Ovary (tissue), 10 donors: ENCODE measurements at places on chromosomes 5 and 9. TPM values are rescaled to one million over a fixed set of nuclear protein-coding genes. Genes with fewer than 3 reads are reported as not detected.

GPR151 gene
- not detected for total RNA-seq

BTNL8 gene
- total RNA-seq = 0.41 TPM

FCHSD1 gene
- total RNA-seq = 25.0 TPM

ECSCR gene
- total RNA-seq = 11.2 TPM

CYSRT1 gene
- total RNA-seq = 0.80 TPM

SLC45A2 gene
- not detected for total RNA-seq

DNA sequence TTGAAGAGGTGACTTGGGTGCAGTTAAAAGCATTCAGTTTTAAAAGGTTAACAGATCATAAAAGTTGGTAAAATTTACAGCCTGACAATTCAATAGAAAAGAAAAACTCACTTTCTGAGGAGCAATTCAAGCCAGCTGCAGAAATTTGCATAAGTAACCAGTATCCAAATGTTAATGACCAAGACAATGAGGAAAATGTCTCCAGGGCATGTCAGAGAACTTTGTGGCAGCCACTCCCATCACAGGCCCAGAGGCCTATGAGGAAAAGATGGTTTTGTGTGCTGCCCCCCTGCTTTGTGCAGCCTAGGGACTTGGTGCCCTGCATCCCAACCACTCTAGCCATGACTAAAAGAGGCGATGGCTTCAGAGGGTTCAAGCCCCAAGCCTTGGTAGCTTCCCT lies 1406.5 kb upstream of the ACO1 start:
- no peaks in the 10 kb centered on the region for H3K4me1 ChIP-seq
- no peaks in the 10 kb centered on the region for H3K36me3 ChIP-seq
- no peak for DNase-seq

- H3K36me3 ChIP-seq = no peaks in the 10 kb centered on the region
- no peak overlapping the region for H3K4me3 ChIP-seq
- no peaks in the 10 kb centered on the region for H3K4me1 ChIP-seq
- DNase-seq = no peak
- H3K27ac ChIP-seq = no peak overlapping the region
- no peaks in the 10 kb centered on the region for H3K27me3 ChIP-seq
Observed at GRCh38 chr5:179132586-179133355, 72.6 kb downstream of the ZNF354C start.

GRCh38 chr9:134895908-134896833 lies 15.6 kb downstream of the FCN2 start:
- DNase-seq = peak; percentile 94
- H3K27ac ChIP-seq = peak overlapping the region; percentile 82
- H3K36me3 ChIP-seq = no peaks in the 10 kb centered on the region
- no peaks in the 10 kb centered on the region for H3K27me3 ChIP-seq
- no peak overlapping the region for H3K4me3 ChIP-seq
- H3K4me1 ChIP-seq = peaks cover 23% of the 10 kb centered on the region

DNA sequence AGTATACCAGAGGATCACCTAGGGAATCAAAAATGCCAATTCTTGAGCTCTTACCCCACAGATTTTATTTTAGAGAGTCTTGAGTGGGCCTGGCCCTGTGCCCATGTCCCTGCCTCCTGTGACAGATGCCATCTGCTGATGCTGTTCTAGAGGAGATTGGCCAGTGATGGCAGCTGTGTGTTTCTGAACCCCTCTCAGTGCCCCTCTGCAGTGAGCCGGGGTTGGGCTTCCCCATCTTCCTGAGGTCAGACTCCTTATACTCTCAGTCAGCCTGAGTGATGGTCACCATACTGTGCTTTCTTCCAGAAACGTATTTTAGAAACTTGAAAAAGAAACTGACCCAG lies 6.1 kb downstream of the PTCD2 start:
- H3K4me3 ChIP-seq = no peak overlapping the region
- no peak overlapping the region for H3K27ac ChIP-seq
- H3K36me3 ChIP-seq = no peaks in the 10 kb centered on the region
- H3K4me1 ChIP-seq = no peaks in the 10 kb centered on the region
- DNase-seq = no peak

- H3K4me1 ChIP-seq = peaks cover 8% of the 10 kb centered on the region
- no peaks in the 10 kb centered on the region for H3K36me3 ChIP-seq
- H3K4me3 ChIP-seq = no peak overlapping the region
- peak overlapping the region; percentile 34 for H3K27ac ChIP-seq
Observed at GRCh38 chr9:129762985-129763926, 10.4 kb upstream of the PTGES start.

DNA sequence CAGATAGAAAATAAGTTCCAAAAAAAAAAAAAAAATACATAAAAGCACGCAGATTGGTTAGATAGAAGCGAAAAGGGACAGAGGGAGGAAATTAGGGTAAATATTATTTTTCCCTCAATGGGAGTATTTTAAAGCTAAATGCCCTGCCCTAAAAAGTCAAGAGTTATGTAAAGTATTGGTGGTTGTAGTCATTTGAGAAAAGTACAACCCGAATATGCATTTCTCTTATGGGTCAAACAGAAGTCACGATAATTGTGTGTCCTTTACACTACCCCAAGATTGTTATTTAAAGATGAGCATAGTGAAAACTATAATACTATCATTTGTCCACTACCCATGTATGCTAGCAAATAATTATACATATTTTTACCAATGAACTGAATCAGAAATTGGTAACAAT lies 368.7 kb downstream of the NDUFS4 start:
- peaks cover 3% of the 10 kb centered on the region for H3K4me1 ChIP-seq
- DNase-seq = no peak
- H3K27ac ChIP-seq = no peak overlapping the region
- no peak overlapping the region for H3K4me3 ChIP-seq

- peaks cover 7% of the 10 kb centered on the region for H3K4me1 ChIP-seq
- no peaks in the 10 kb centered on the region for H3K36me3 ChIP-seq
- peak overlapping the region; percentile 22 for H3K27ac ChIP-seq
- H3K4me3 ChIP-seq = no peak overlapping the region
Observed at GRCh38 chr5:127705120-127705892, 2.1 kb downstream of the CCDC192 start.

GRCh38 chr9:107227774-107228173 lies 55.3 kb upstream of the RAD23B start:
- no peak for DNase-seq
- H3K27ac ChIP-seq = no peak overlapping the region
- no peaks in the 10 kb centered on the region for H3K27me3 ChIP-seq
- H3K36me3 ChIP-seq = no peaks in the 10 kb centered on the region
- H3K4me3 ChIP-seq = no peak overlapping the region

GRCh38 chr9:137454145-137454596 lies 5.0 kb downstream of the NSMF start:
- H3K36me3 ChIP-seq = no peaks in the 10 kb centered on the region
- peak; percentile 81 for DNase-seq
- no peak overlapping the region for H3K27ac ChIP-seq
- H3K4me3 ChIP-seq = peak overlapping the region; percentile 28
- no peaks in the 10 kb centered on the region for H3K27me3 ChIP-seq

GRCh38 chr5:169270827-169271226 lies 30.1 kb downstream of the SLIT3 start:
- no peak overlapping the region for H3K4me3 ChIP-seq
- DNase-seq = no peak

DNA sequence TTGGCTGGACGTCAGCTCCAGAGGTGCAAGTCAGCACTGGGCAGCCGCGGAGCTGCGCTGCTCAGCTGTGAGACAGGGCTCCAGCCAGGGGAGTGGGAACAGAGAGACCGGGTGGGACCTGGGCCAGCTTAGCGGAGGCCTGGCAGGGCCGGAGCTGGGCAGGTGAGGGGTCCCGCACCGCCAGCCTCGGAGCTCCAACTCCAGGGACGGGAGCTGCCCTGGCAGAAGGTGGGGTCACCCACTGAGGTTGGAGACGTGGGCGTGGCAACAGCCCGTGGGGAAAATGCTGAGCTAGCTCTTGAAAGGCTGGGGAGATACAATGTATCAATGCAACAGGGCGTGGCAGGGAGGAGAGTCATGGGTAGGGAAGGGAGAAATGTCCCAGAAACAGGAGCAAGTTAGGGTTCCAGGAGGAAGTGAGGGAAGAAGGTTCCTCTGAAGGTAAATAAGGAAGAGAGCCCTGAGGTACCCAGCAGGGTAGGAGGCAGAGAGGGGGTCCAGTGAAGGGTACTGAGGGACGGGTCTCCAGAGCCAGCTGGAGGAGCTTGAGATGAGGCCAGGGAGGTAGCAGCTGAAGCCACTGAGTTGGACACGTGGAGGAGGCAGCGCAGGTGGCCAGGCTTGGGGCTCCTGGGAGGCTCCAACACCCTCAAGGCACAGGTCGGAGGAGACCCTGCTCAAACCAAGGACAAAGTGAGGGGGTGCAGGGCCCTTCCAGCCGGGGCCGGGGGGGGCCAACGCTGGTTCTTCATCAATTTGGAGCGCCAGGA lies 736 bp upstream of the NKD2 start:
- H3K27me3 ChIP-seq = no peaks in the 10 kb centered on the region
- H3K4me1 ChIP-seq = peaks cover 6% of the 10 kb centered on the region
- DNase-seq = peak; percentile 34
- H3K27ac ChIP-seq = no peak overlapping the region
- no peaks in the 10 kb centered on the region for H3K36me3 ChIP-seq

GRCh38 chr5:170846416-170846815 lies 15.4 kb upstream of the RANBP17 start:
- DNase-seq = no peak
- H3K27ac ChIP-seq = no peak overlapping the region
- H3K4me3 ChIP-seq = no peak overlapping the region

DNA sequence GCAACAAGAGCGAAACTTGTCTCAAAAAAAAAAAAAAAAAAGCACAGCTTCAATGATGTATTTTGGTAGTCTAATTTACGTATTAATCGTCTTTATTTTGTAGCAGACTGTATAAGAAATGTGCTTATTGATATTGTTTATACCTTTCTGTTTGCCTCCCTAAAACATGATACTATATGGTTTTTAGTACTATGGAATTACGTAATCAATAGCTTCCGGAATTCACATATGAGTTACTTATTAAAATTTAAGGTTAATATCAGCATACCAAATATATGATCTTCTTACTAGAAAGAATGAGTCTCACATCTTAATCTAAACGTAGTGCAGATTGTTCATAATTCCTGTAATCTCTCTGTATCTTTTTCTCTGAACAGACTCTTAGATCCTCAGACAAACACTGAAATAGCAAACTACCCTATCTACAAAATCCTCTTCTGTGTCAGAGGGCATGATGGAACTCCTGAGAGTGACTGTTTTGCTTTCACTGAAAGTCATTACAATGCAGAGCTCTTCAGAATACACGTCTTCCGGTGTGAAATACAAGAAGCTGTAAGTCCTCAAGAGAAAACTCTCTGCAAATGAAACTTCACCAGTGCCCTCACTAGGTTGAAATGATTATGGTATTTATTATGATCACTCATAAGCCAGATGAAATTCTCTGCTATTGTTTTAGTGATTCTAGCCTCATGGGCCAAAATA lies 44.4 kb upstream of the GPR21 start:
- no peak overlapping the region for H3K27ac ChIP-seq
- H3K4me3 ChIP-seq = no peak overlapping the region
- no peak for DNase-seq
- no peaks in the 10 kb centered on the region for H3K4me1 ChIP-seq
- H3K36me3 ChIP-seq = no peaks in the 10 kb centered on the region

DNA sequence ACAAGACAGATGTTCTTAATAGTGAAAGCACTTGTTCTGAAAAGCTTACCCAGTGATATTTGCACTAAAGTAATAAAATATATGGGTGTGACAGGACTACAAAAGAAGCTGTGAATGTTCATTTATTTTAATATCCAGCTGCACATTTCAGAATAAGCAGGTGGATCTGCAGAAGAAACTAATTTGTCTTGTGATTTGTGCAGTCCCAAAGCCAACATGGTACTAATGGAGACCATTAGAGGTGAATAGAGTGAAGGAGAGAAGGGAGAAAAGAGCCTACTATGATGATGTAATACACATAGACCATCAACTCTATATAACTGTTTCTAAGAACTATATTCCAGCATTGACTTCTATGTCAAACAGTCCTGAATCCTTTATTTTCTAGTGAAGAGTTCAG lies 362.8 kb downstream of the ISL1 start:
- no peaks in the 10 kb centered on the region for H3K36me3 ChIP-seq
- DNase-seq = no peak
- no peak overlapping the region for H3K4me3 ChIP-seq
